ENCODE measurements at places on chromosomes 1 and 21. TPM values are rescaled to one million over a fixed set of nuclear protein-coding genes. Genes with fewer than 3 reads are reported as not detected.

Gene RAB42
- 0.58 TPM for total RNA-seq

Gene C1QB
- total RNA-seq: not detected

Gene UTS2
- 0.56 TPM for total RNA-seq

Gene RGS4
- total RNA-seq: 919 TPM

Gene ATAD3C
- not detected for total RNA-seq

Gene ARTN
- not detected for total RNA-seq

Gene EPB41
- 1.9 TPM for total RNA-seq

Gene GCLM
- total RNA-seq: 18.3 TPM

Gene C1orf116
- total RNA-seq: not detected

Gene OR2L5
- total RNA-seq: not detected

Gene PRAMEF10
- total RNA-seq: not detected

Gene UQCRHL
- 2.0 TPM for total RNA-seq

Gene SH2D1B
- not detected for total RNA-seq

Gene LAD1
- under 0.01 TPM for total RNA-seq

Gene SERPINC1
- not detected for total RNA-seq

Gene NMNAT2
- 10.4 TPM for total RNA-seq

Gene S100A6
- total RNA-seq: 730 TPM

Gene AADACL4
- total RNA-seq: not detected

Data from regular cardiac myocyte (primary cell).